ENCODE measurements at places on chromosomes 11 and 22.

- no peak for DNase-seq
Observed at GRCh38 chr11:69521457-69521856, 40.0 kb downstream of the LINC01488 start.

GRCh38 chr22:41826430-41827383 is 6.2 kb upstream of the SREBF2 start:
- DNase-seq: no peak

GRCh38 chr22:32940736-32941135 is 117.4 kb downstream of the SYN3 start:
- DNase-seq: no peak

DNA sequence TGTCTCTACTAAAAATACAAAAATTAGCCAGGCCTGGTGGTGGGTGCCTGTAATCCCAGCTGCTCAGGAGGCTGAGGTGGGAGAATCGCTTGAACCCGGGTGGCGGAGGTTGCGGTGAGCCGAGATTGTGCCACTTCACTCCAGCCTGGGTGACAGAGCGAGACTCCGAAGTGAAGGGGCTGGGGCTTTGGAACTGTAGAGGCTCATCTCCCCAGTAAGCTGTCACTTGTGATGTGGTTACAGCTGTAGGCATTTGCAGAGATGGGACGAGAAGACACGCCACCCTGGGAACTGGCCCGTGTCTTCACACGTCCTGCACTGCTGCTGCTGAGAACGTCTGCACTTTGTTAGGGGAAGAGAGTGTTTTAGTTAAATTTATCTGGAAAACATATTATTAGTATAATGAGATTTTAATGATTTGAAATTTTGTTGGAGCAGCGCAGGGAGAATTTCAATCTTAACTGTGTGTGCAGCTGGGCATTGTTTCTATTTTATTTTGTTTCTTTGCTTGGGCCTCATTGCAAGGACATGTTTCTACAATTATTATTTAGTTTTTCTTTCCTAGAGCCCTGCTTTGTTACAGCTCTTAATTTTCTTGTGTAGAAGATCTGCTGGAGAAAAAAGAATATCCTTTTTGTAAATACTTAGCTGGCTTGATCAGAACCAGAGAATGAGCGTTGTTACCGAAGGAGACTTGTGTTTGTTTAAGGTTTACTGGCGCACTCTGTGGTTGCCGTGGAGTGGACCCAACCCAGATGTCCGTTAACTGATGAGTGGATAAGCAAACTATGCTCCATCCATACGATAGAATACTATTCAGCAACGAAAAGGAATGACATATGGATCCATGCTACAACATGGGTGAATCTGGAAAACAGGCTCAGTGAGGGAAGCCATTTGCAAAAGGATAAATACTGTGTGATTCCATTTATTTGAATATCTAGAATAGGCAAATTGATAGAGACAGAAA is 18.4 kb downstream of the PARVB start:
- no peak for DNase-seq

GRCh38 chr11:21603886-21604285 is 589.0 kb upstream of the ANO5 start:
- DNase-seq: no peak

DNA sequence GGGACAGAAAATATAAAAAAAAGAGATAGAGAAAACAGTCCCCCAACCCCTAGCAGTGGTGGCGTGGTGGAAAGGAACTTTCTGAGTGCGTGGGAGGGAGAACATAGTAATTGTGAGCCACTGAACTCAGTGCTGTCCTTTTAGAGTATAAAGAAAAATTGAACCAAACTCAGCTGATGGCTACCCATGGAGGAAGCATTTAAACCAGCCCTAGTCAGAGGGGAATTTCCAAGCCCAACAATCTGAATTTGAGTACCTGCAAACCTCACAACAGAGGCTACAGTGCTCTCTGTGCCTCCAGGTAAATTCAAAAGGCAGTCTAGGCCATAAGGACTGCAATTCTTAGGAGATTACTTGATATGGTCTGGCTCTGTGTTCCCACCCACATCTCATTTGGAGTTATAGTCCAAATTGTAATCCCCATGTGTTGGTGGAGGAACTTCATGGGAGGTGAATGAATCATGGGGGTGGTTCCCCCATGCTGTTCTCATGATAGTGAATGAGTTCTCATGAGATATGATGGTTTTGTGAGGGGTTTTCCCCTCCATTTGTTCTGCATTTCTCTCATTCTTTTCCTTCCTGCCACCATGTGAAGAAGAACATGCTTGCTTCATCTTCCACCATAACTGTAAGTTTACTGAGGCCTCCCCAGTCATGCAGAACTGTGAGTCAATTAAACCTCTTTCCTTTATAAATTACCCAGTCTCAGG is 687.8 kb downstream of the FAM181B start:
- DNase-seq: no peak

All from G401 (cell line).